ENCODE measurements at places on chromosomes 16 and 17.

GRCh38 chr17:77948690-77949114 is 9.8 kb upstream of the TNRC6C start:
- DNase-seq = peak; percentile 38

DNA sequence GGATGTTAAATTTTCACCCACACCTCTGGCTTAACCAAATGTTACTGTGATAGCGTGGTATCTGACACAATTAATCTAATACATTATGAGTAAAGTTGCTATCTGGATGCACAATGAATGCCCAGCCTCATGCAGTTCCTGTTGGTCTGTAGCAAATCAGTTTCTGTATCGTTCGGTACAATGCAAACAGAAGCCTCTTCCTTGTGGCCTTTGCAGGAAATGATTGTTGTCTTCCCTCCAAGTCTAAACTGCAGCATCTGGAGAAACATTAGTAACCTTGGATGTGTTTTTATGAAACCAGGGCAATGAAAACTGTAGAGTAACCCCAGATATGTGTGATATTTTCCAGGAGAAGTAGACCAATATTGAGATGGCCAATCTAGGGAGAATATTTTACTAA is 46.8 kb downstream of the CYB561 start:
- peak; percentile 51 for DNase-seq

GRCh38 chr17:8468127-8468526 is 32.4 kb downstream of the NDEL1 start:
- DNase-seq = no peak

DNA sequence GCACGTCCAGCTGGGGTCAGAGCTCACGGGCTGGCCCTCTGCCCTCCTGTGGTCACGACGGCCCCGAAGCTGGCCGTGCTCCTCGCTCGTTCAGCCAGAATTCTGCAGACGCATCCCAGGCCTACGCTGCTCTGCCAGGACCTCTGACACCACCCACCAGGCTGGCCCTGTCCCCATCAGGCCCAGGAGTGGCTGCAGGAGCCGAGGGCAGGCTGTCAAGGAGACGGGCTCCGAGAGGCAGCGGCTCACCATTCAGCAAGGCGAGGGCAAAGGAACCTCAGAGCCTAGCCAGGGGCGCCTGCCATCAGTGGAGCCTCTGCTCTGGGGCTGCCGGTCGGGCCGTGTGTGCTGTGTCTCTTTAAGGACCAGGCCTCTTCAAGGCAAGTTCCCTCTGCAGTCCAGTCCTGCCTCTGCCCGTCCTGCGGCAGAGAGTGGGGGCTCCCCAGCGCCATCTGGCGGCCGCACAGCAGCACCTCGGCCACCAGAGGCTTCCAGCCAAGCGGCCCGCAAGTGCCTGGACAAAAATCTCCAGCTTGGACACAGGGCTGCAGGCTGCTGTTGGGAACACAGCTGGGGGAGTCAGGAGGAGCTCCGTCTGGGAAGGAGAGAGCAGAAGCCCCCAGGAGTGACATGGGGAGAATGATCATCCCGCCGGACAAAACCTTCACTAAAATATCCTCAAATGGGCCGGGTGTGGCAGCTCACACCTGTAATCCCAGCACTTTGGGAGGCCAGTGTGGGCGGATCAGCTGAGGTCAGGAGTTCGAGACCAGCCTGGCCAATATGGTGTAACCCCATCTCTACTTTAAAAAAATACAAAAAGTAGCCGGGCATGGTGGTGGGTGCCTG is 7.4 kb upstream of the ABR start:
- DNase-seq = peak; percentile 81

DNA sequence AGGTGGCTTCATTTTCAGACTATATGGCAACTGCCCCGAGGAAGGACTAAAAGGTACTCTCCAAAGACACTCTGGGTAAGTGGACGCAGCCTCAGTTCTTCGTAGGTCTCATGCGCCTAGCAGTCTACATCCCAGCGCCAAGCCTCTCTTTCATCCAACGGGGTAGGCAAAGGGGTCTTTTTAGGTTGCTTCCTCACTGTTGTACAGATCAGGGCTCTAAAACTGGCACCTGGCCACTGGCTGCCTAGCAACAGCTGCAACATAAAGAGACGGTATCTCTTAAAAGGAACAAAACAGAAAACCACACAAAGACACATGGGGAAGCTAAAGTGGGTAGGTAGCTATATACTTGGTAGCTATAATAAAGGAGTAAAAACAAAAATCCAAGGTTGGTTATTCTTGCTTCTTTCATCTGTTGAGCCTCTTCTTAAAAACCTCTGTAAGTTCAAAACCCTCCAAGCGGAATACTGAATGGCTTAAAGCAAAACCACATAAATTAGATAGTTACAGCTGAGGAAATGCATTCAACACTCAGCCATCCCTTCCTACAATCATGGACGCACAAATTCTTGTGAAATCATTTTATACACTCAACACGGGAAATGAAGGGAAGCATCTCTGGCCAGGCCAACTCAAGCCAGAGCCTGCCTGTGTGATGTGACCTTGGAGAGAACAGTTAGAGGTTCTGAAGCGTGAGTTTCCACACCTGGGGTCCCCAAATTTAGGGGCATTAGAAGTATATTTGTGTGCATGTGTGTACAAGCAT is 22.7 kb downstream of the CYTH1 start:
- DNase-seq = peak; percentile 53

DNA sequence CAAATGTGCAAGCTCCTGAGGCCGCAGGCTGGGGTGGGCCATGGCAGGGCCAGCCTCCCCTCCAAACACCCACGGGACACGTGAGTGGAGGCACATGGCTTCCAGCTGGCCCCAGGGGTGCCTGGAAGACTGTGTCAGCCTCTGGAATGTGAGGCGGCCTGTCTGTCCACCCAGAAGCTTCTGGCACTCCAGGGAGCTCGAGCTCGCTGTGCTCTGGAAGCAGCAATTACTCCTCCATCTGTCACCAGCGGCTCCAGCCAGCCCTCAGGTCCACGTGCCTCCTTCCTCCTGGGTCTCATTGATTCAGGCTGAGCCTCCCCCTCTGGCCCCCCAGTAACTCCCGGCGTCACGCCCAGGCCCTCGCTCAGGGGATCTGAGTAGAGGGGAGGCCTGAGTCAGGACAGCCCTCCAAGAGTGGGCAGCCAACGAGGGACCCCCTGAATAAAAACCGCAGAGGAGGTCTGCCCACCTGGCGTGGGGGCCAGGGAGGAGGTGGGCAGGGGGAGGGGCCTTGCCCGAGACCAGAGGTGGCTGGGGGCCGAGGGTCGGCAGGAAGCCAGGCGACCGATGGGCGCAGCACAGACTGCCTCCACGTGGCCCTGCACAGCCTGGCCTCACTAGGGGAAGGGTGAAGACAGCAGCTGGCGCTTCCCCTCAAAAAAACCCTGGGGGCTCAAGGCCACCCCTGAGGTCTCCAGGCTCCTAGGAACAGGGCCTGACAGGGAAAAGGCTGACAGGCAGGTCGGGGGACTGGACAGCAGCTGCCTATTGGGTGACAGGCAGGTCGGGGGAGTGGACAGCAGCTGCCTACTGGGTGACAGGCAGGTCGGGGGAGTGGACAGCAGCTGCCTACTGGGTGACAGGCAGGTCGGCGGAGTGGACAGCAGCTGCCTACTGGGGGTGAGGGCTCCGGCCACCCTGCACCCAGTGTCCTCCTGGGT is 11.9 kb downstream of the PIEZO1 start:
- DNase-seq = peak; percentile 96

- no peak for DNase-seq
Observed at GRCh38 chr16:83629426-83629825, 178.4 kb upstream of the HSBP1 start.

GRCh38 chr16:88854306-88855111 is 2.2 kb downstream of the GALNS start:
- no peak for DNase-seq

GRCh38 chr17:43577664-43578403 is 31.7 kb upstream of the ETV4 start:
- no peak for DNase-seq

GRCh38 chr17:66904760-66905624 is 59.5 kb upstream of the CACNG4 start:
- peak; percentile 49 for DNase-seq

GRCh38 chr16:83929811-83930555 is 23.1 kb upstream of the OSGIN1 start:
- no peak for DNase-seq

DNA sequence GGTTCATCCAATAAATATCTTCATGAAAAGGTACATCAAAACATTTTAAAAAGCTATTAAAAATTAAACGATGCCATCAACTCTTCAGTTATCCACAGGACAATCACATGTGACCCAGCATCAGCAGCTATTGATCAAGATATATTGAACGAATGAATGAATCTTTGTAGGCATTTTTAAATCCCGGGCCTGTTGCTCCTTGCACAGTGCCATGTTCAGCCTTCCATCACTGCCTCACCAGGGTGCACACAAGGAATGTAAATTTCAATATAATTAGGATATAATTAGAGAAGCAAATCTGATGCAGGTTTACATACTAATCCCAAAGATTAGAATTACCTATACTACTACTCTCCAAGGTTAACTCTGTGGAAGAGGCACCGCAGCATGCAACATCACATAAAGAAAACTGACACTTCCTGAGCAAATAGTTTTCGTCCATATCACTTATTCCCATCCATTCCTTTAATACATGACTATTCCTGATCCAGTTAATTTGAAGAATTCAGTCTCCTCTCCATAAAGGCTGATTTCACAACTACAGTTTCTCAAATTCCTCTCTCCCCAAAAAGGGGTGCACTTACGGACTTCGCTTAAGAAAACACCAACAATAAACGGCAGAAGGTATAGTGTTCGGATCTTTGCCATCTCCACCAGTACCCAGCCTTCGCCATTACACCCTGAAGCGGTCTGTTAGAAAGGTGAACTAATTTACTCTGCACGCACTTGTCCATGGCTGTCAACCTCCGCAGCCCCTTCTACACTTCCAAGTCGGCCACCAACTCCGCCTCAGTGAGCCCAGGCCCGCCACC is 938 bp downstream of the NCOR1 start:
- DNase-seq = peak; percentile 23

- DNase-seq = no peak
Observed at GRCh38 chr17:57343717-57344116, 87.4 kb downstream of the MSI2 start.

DNA sequence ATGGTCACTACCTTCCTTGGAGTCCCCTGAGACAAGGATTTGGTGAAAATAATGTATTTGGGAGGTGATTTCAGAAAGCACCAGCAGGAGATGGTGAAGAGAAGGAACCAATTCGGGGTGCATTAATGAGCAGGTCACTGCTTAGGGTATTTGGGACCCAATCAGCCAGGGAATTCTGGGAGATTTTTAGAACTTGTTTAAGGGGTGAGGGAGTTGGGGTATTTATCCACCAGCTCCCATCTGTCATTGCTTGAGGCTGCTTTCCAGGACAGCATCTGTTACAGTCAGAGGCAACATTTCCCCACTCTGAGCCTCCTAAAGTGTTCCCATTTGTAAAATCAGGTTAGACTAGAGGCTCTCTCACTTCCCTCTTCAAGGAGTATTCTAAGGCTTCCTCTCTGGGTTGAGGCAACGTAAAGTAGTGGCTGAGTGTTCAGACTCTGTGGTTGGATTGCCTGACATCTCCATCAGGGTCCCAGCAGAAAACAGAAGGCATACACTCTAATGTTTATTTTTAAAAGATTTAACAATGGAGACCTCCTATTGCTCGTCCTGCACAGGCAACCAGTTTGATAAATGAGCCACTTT is 60.9 kb downstream of the CLEC19A start:
- no peak for DNase-seq

- peak; percentile 58 for DNase-seq
Observed at GRCh38 chr16:68995011-68995504, 110.4 kb upstream of the HAS3 start.

- no peak for DNase-seq
Observed at GRCh38 chr16:50802000-50802399, 60.1 kb downstream of the CYLD start.

- no peak for DNase-seq
Observed at GRCh38 chr17:63716426-63716825, 16.5 kb upstream of the LIMD2 start.

- no peak for DNase-seq
Observed at GRCh38 chr17:41101586-41102259, at the start of gene KRTAP4-16. Gene KRTAP4-16, minus strand, starts transcription at chr17:41102209. Its CDS starts 0 bp downstream, at chr17:41102209.

DNA sequence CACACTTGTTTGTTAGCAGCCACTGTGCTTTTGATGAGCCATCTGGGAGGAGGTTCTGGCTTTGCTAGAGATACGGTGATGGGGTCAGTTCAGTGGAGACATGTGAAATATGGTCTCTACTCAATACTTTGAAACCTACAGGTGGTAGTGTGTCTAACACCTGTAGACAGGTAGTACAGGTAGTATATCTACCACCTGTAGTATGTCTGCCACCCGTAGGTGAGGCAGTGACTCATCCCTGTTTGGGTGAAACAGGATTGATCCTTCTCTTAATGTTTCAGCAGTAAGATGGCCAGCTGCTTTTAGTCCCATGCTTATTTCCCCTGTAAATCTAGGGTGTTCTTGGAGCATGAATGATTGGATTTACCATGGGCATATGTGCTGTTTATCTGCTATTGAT is 240.8 kb downstream of the SNX29 start:
- no peak for DNase-seq

- DNase-seq = no peak
Observed at GRCh38 chr16:19282101-19282500, 3.4 kb upstream of the CLEC19A start.

GRCh38 chr17:17237026-17237799 is at the start of gene FLCN:
Gene FLCN, minus strand, starts transcription at chr17:17237168. Its CDS starts 9,031 bp downstream, at chr17:17228137.
- DNase-seq = peak; percentile 89

- no peak for DNase-seq
Observed at GRCh38 chr17:76451506-76451905, 1.4 kb downstream of the UBE2O start.

DNA sequence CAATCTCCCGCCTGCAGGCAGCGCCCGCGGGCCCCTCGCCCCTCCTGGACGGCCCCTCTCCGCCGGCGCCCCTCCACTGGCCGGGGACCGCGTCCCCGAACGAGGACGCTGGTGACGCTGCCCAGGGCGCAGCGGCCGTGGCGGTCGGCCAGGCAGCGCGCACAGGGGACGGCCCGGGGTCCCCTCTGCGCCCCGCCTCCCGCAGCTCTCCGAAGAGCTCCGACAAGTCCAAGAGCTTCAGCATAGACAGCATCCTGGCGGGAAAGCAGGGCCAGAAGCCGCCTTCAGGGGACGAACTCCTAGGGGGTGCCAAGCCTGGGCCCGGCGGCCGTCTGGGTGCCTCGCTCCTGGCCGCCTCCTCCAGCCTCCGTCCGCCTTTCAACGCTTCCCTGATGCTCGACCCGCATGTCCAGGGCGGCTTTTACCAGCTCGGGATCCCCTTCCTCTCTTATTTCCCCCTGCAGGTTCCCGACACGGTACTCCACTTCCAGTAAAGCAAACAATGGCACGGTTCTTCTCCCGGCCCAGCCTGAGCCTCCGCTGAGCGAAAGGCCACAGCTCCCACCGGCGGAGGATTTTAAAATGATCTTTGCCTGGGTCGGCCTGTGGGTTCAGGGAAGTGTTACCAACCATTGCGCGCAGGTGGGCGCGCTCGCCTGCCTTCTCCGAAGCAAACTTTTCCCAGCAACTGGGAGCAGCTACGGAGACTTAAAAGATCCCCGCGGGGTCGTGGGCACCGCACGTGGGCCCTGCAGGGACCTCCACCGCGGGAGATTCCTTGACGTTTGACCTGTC is 1.1 kb downstream of the FOXL1 start:
- peak; percentile 60 for DNase-seq
